Epithelial cell of alveolus of lung (primary cell): ENCODE measurements at places on chromosomes 3 and 15. TPM values are rescaled to one million over a fixed set of nuclear protein-coding genes. Genes with fewer than 3 reads are reported as not detected.

The CPA3 gene
- total RNA-seq, result not detected in 2 replicates

The SPINT1 gene
- total RNA-seq, result 4.1 and 31.0 TPM in 2 replicates

The NR2E3 gene
- total RNA-seq, result not detected in 2 replicates

The CFAP100 gene
- total RNA-seq, result not detected in 2 replicates

The ALS2CL gene
- total RNA-seq, result 2.1 and 44.2 TPM in 2 replicates

The HIGD2B gene
- not detected in 2 replicates for total RNA-seq

The ACAD9 gene
- 21.2 and 33.7 TPM in 2 replicates for total RNA-seq

The C3orf85 gene
- not detected in 2 replicates for total RNA-seq

The RGMA gene
- 1.0 and 5.3 TPM in 2 replicates for total RNA-seq

The NRG4 gene
- 0.13 and 0.16 TPM in 2 replicates for total RNA-seq

The BCHE gene
- total RNA-seq, result 28.6 and 30.5 TPM in 2 replicates

The EIF4E3 gene
- total RNA-seq, result 2.7 and 4.0 TPM in 2 replicates

The SOX14 gene
- not detected in 2 replicates for total RNA-seq

The PLOD2 gene
- total RNA-seq, result 99.2 and 187 TPM in 2 replicates

The SLC22A14 gene
- 0.40 TPM in 1 of 2 replicates, not detected in the other for total RNA-seq

The MELTF gene
- 4.7 and 7.5 TPM in 2 replicates for total RNA-seq

The TMEM212 gene
- not detected in 2 replicates for total RNA-seq

The CTDSPL gene
- total RNA-seq, result 23.5 and 26.0 TPM in 2 replicates

The MOBP gene
- not detected in 2 replicates for total RNA-seq

The KNG1 gene
- total RNA-seq, result not detected in 2 replicates

The NEO1 gene
- 16.2 and 17.4 TPM in 2 replicates for total RNA-seq

The PARP16 gene
- 4.4 and 8.5 TPM in 2 replicates for total RNA-seq

The QARS1 gene
- 316 and 341 TPM in 2 replicates for total RNA-seq

The MINAR1 gene
- 1.2 and 3.2 TPM in 2 replicates for total RNA-seq

The SNTN gene
- not detected in 2 replicates for total RNA-seq

The GOLGA8R gene
- total RNA-seq, result 0.08 and 0.65 TPM in 2 replicates

The DOCK3 gene
- under 0.01 TPM in 1 of 2 replicates, not detected in the other for total RNA-seq

The GLDN gene
- 0.08 and 2.1 TPM in 2 replicates for total RNA-seq

The GPR149 gene
- total RNA-seq, result not detected in 2 replicates

The MEGF11 gene
- not detected in 2 replicates for total RNA-seq

The MYRIP gene
- 0.24 TPM in 1 of 2 replicates, not detected in the other for total RNA-seq

The VWA5B2 gene
- not detected in 2 replicates for total RNA-seq

The LIPC gene
- total RNA-seq, result 0.08 TPM in 1 of 2 replicates, not detected in the other

The LMAN1L gene
- not detected in 2 replicates for total RNA-seq

The ILDR1 gene
- not detected in 2 replicates for total RNA-seq

The RAD18 gene
- total RNA-seq, result 4.6 and 8.0 TPM in 2 replicates

The LRRC31 gene
- total RNA-seq, result not detected in 2 replicates

The SPRED1 gene
- 29.0 and 35.6 TPM in 2 replicates for total RNA-seq

The EPB42 gene
- total RNA-seq, result not detected in 2 replicates

The HDAC11 gene
- total RNA-seq, result 7.0 and 16.9 TPM in 2 replicates

The CLDN18 gene
- total RNA-seq, result not detected in 2 replicates

The EPHA3 gene
- 0.40 and 0.78 TPM in 2 replicates for total RNA-seq

The NEK10 gene
- 0.52 TPM in 1 of 2 replicates, not detected in the other for total RNA-seq

The A4GNT gene
- total RNA-seq, result not detected in 2 replicates

The SLC27A2 gene
- 0.13 and 0.24 TPM in 2 replicates for total RNA-seq

The CCDC33 gene
- 6.1 TPM in 1 of 2 replicates, not detected in the other for total RNA-seq

The CPLX3 gene
- 0.48 TPM in 1 of 2 replicates, not detected in the other for total RNA-seq

The C3orf22 gene
- not detected in 2 replicates for total RNA-seq

The CPNE9 gene
- not detected in 2 replicates for total RNA-seq

The RPN1 gene
- 259 and 471 TPM in 2 replicates for total RNA-seq

The GP9 gene
- total RNA-seq, result not detected in 2 replicates

The CHL1 gene
- 0.39 and 19.6 TPM in 2 replicates for total RNA-seq
